CD4-positive, alpha-beta memory T cell (primary cell): ENCODE measurements at places on chromosomes 6 and 20. TPM values are rescaled to one million over a fixed set of nuclear protein-coding genes. Genes with fewer than 3 reads are reported as not detected.

The BMP2 gene
- not detected for total RNA-seq

DNA sequence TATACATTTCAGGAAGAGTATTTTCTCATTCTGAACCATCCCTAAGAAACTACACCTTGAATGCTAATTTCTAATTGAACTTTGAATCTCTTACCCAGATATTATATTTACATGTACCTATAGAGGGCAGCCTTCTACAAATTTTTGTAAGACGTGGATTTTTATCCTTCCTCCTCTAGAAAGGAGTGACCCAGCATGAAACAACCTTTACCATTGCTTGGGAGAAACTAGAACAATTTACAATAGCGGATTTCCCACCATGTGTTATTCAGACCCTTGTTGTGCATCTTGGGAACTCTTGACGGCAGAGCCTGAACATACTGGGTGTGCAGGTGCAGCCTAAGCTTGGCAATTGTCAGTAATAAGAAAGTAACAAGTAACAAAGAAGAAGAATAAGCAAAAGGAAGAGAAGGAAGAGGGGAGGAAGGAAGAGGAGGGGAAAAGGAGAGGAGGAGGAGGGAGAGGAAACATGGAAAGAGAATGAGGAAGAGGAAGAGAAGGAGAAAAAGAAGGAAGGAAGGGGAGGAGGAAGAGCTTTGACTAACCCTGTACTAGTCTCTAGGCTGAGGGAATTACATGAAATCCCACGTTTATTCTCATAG is 10.8 kb upstream of the TAAR1 start:
- DNase-seq, result no peak

- peak; percentile 59 for DNase-seq
Measured at GRCh38 chr6:28124971-28125353, 553 bp downstream of the ZSCAN16 start.

DNA sequence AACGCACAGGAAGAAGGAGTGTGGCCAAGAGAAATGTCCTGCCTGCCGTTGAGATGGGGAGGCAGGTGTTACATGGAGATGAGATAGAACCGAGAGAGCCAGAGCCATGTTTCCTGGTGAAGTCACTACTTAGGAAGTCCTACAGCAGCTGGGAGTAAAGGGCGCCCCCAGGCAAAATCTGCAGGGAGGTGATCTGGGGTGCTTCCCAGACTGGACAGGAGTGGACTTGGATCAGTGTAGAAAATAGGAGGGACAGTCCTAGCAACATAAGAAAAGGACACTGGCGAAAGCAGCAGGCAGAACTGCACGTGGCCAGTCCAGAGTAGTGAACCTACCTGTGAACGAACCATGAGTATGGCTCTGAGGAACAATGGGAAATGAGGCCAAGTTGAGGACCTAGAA is 85.3 kb downstream of the CD164 start:
- DNase-seq, result no peak

GRCh38 chr20:11248687-11249638 is 575.2 kb upstream of the JAG1 start:
- no peak for DNase-seq

- no peak for DNase-seq
Measured at GRCh38 chr6:128256095-128256494, 264.3 kb downstream of the PTPRK start.

The ZC2HC1B gene
- total RNA-seq, result not detected

The CYP39A1 gene
- total RNA-seq, result not detected

The CDH26 gene
- total RNA-seq, result 4.4 TPM

DNA sequence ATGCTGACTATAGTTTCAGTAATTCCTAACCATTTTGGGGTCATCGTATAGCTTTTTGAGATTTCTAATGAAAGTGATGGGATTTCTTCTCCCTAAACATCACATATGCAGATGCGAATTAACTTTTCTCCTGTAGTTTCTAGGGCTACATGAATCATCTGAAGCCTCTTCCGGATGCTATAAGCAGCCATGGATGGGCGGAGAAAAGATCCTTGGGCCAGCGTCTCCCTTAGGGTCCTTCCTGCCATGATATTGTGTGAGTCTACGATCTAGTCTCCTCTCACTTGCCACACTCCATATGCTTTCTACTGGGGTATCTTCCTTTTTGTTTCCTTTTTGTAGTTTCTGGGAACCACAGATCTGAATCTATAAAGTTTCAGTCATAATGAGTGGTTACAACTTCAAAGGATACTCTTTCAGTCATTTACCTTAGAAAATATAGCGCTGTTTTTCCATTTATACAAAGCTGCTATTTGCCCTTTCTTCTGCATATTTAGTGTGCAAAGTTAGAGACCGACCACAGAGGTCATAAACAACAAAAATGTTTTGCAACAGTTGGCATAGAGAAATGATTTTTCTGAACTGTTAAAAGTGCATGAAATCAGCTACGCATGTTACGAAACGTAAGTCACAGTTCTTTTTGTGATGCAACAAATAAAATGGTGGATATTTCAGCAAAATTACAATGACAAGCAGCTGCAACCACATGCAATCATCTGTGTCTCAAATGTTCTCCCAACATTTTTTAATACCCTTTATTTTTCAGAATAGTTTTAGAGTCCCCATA is 396.2 kb upstream of the SLC35B3 start:
- DNase-seq, result no peak

- no peak for DNase-seq
Measured at GRCh38 chr20:44838521-44838920, 28.2 kb upstream of the RIMS4 start.

DNA sequence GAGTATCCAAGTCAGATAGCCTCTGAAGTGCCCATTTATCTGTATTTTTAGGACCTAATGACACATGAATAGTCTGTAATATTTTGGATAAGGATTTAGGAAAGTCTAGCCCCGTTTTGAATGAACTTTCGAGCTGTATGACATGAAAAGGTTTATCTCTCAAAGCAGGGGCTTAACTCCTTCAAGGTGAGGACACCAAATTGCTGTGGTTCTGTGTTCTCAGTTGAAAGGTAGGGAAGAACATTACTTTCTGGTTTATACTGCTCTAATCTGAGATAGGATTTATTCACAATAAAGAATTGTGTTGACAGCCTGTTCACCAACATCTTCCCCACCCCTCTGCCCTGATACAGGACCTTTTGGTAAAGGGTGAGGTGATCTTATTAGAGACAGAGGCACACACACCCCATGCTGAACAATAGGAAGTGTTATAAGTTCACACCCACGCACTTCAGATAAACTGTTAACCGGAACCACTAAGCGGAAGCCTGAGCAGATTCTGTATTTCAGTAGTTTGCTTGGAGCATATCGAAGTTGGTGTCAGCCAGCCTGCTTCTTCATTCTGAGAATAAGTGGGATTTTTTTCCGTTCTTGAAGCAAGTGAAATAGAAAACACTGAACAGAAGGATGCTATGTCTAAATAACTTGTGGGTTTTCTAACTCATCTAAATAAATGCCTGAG is 223.3 kb downstream of the TMEM242 start:
- DNase-seq, result peak; percentile 62

The EYS gene
- total RNA-seq, result not detected

The CST2 gene
- total RNA-seq, result not detected

DNA sequence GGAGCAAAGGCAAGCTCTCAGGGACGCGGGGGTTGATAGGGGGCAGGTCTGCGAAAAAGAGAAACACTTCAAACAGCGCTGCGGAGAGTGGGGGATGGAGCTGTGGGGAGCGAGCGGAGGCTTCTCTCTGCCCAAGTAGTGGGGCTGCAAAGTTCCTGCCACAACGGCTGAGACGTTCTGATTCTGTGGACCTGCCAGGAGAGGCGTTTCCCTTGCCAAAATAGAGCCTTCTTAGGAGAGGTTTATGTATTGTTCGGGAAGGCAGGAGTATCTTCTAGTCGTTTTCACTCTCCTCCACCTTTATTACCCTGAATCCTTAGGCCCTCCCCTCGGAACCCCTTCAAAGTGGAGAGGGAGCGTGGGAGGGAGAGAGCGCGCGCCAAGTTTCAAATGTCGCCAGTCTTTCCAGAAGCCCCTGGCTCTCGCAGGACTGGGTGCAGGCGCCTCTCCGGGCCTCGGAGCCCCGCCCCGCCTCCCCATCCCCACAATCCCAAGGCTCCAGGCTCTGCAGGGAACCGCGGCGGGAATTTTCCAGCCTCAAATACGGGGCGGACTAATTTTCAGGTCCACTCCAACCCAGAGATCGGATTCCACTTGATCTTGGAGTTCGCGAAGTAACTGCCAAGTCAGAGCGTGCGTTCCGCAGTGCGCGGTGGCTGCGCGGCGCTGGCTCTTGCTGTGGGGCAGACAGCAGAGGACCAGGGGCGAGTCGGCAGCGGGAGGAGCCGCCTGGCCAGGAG is 10.0 kb upstream of the POU3F2 start:
- DNase-seq, result no peak

DNA sequence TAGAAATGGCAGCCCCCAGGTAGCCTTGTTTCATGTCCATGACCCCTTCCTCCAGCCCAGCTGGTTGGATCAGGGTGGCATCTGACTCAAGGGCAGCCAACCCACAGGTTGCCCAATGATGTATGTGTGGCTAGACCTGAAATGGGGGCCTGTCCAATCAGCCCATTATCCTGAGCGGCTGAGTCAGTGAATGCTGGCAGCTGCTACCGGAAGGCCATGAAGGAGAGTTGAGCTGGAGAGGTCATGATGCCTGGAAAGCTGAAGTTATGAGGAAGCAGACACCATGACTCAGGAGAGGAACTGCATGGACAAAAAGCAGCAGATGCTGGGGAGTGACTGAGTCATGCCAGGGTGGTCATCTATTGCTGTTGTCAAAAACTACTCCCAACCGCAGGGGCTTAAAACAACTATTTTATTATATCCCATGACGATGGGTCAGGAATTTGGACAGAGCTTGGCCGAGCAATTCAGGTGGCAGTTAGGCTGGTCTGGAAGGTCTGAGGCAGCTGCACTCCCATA is 67.3 kb downstream of the MDGA1 start:
- DNase-seq, result no peak
